ENCODE measurements at places on chromosomes 11 and 22.

- DNase-seq, result no peak
Observed at GRCh38 chr11:31560842-31561476, 51.4 kb downstream of the ELP4 start.

DNA sequence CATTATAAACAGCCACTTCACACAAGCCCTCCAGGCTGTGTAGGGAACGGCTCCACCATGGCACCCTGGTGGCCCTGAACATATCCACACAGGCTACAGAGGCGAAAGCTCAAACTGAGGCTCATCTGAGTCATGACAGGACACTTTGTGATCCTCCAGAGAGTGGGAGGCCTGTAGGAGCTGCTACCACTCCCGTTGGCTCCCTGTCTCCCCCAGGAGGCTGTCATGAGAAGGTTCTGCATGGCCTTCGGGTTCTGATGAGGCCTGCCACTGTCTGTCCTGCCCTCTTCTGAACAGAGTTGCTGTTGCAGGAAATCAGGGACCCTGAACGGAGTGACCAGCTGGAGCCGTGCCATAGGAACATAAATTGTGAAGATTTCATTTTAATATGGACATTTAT is 23.8 kb upstream of the ALDH3B2 start:
- no peak for DNase-seq

- no peak for DNase-seq
Observed at GRCh38 chr22:44925465-44926123, 84.2 kb downstream of the PHF21B start.

GRCh38 chr11:44243595-44244343 is 66.2 kb downstream of the ALX4 start:
- no peak for DNase-seq

DNA sequence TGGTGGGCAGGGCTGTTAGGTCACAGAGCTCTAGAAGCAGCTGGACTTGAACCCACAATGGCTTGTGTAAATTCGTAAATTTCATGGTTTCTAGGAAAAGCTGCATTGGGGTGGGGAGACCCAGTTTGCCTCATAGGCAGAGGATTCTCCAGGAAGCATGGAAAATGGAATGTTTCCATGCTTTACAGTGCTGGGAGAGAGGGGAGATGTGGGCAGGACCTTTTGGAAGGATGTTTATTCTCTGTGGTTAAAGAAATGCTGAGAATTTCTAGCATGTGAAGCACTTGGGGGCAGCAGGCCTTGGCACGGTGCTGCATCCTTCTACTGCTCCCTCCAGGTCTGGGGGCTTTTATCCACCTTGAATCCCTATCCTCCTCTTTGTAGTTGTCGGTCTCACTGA is 46.3 kb downstream of the TRAF6 start:
- DNase-seq, result no peak

GRCh38 chr11:12266943-12267342 is 110.4 kb upstream of the PARVA start:
- no peak for DNase-seq
